ENCODE measurements at places on chromosomes 6 and 20.
A peak's percentile ranks its signal among the peaks of the same experiment; 100 is the strongest.

DNA sequence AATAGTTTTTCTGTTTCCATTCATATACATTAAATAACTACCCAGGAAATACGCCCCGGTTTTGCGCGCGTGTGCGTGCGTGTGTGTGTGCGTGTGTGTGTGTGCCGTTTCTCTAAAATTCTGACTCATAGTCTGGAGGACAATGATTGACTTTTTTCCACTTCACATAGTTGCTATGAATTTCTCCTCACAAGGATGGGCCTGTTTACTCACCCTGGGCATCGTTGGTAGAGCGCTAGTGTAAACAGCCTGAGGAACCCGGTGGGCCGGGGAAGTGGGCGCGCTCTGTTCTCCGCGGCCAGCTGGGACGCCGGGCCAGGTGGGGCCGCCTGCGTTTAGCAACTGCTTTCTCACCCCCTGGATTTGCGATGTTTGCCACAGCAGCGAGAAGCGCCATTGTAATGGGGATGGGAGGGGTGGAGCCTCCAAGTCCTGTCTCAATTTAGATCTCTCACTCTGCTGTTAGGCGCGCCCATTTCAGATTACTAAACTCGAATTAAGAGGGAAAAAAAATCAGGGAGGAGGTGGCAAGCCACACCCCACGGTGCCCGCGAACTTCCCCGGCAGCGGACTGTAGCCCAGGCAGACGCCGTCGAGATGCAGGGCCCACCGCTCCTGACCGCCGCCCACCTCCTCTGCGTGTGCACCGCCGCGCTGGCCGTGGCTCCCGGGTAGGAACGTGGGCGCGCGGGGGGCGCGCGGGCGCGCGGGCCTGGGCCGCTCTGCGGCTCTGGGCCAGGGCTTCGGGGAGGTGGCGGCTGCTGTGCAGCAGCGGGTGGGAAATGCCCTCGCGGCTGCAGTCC is at the start of gene CD109:
TSS of gene CD109 (plus strand) at position 585 of the 803 bp plus-strand sequence. CDS start at position 598, 13 bp downstream.
- DNase-seq: peak; percentile 81

- DNase-seq: no peak
These were observed 102.2 kb upstream of the PTCHD4 start for GRCh38 chr6:48213076-48213788.

GRCh38 chr6:16592223-16592911 is 168.9 kb downstream of the ATXN1 start:
- no peak for DNase-seq

DNA sequence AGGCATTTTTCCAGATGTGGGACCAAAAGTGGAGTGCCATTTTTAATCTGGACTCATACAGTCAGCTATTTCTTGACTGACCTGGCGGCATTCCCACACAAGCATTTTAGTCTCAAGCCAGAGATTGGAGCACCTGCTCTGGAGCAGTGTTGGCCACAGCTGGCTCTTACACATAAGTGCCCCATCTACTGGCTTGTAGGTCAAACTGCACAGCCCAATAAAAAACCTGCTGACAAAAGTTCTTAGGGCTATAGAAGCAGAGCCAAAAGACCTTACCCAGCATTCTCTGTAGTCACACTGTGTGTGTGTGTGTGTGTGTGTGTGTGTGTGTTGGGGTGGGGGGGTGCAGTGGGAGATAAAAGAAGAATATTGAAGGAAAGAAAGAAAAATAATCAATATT is 38.6 kb upstream of the SENP6 start:
- no peak for DNase-seq

DNA sequence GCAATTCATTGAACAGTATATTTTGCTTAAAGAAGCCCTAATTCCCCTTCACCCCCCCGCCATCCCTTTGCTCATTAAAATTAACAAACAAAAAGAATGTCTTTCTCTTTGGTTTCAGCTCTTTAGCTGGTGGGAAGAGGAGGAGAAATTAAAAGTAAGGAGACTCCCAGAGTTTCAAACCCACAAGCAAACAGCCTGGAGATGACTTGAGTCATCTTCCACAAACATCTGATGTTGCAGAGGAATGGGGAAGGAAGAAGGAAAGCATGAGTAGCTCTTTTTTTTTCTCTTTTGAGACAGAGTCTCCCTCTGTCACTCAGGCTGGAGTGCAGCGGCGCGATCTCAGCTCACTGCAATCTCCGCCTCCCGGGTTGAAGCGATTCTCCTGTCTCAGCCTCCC is 189.6 kb downstream of the ADAT2 start:
- no peak for DNase-seq

GRCh38 chr6:40922281-40922680 is 116.7 kb downstream of the UNC5CL start:
- no peak for DNase-seq

Data from suprapubic skin (tissue), 4 donors.